Esophagus mucosa (tissue), 1 donor: ENCODE measurements at places on chromosomes 12 and 14. TPM values are rescaled to one million over a fixed set of nuclear protein-coding genes. Genes with fewer than 3 reads are reported as not detected.

The VRK1 gene
- total RNA-seq: 12.6 TPM

The IGFBP6 gene
- total RNA-seq: 50.5 TPM

The CLEC7A gene
- 22.3 TPM for total RNA-seq

- peak; percentile 32 for ATAC-seq
Measured at GRCh38 chr14:77613201-77613600, 3.2 kb downstream of the SPTLC2 start.

- ATAC-seq: no peak
Measured at GRCh38 chr14:92417759-92418158, 94.8 kb downstream of the SLC24A4 start.

DNA sequence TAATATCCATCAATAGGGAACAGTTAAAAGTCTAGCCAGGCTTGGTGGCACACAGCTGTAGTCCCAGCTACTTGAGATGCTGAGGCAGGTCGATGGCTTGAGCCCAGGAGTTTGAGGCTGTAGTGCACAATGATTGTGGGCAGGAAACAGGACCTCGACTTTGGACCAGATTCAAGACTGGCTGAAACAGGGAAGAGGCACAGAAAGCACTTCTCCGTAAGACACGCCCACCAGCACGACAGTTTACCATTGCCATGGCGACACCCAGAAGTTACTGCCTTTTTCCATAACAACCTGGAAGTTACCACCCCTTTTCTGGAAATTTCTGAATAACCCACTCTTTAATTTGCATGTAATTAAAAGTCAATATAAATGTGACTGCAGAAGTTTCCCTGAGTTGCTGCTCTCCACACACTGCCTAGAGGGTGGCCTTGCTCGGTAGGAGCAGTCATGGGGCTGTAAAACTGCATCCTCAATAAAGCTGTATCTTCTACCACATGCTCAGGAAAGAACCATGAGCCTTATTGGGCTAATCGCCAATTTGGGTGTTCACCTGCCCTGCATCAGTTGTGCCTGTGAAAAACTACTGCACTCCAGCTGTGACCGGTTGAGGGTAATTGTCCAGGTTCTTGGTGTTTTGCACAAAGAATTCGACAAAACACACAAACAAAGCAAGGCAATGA is 4.6 kb upstream of the LRRC23 start:
- no peak for ATAC-seq

- ATAC-seq: no peak
Measured at GRCh38 chr12:27614866-27615265, 81.4 kb upstream of the REP15 start.

The RBP5 gene
- total RNA-seq: 0.76 TPM

The TRMT5 gene
- 9.6 TPM for total RNA-seq

DNA sequence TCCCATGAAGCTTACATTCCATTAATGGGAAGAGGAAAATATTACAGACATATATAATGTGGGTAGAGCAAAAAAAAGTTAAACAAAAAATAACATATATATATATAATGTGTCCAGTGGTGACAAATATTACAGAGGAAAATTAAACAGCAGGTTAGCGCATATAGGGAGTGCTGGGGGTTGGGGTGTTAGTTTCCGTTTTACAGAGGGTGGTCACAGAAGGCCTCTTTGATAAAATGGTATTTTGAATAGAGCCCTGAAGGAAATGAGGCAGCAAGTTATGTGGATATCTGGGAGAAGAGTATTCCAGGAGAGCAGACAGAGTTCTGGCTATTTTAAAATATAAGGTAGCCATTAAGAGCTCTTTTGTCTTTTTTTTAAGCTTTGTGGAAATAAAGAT is 73.2 kb downstream of the DCAF5 start:
- no peak for ATAC-seq

The IQSEC3 gene
- total RNA-seq: 0.28 TPM

The SSTR1 gene
- 0.08 TPM for total RNA-seq

DNA sequence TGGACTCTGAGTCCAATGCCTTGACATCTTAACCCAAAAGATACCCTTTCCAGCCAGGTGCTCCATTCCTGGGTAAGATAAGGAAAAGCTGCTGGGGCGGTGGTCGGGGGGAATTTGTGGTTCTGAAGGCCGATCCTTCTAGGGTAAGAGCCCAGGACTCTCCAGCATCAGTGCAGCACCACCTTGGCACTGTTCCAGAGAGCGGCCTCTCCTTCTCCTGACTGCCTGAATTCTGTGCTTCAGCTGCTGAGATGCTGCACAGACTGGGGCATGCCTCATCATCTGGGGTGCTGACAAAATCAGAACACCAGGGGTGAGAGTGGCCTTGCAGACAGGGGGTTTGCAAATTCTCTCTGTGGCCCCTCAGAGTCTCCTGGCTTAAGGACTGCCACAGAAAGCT is 87.5 kb downstream of the SPTB start:
- ATAC-seq: no peak

DNA sequence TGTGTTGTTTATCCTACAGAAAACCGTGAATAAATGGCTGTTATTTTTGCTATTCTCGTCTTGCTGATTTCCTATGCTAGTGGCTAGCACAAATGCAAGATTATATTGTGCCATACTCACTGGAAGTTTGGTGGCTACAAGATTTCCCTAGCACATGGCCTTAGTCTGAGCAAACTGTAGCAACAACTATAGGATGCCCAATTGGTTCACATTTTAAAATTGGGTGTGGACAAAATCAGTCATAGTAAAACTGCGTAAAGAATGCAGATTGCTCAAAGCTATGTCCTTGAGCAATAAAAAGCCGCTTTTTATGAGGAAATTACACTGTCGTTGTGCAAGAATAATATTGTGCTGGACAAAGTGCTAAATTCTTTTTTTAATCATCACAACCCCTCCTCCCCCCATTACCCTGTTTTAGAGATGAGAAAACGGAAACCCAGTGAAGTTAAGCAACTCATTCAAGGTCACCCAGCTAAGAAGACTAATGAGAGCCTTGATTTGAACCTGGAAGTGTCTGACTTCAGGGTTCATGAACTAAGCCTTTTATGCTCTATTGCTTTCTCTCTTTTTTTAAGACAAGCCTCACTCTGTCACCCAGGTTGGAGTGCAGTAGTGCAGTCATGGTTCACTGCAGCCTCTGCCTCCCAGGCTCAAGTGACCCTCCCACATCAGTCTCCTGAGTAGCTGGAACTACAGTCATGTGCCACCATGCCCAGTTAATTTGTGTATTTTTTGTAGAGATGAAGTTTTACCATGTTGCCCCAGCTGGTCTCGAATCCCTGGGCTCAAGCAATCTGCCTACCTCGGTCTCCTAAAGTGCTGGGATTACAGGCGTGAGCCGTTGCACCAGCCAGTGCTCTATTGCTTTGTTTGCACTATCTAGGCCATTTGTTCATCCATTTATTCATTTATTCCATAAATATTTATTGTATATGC is 73.6 kb downstream of the SRGAP1 start:
- peak; percentile 89 for ATAC-seq

GRCh38 chr12:108117163-108117849 is 11.8 kb upstream of the WSCD2 start:
- peak; percentile 91 for ATAC-seq

The MAPK1IP1L gene
- 58.4 TPM for total RNA-seq

GRCh38 chr12:65881348-65881961 is 57.2 kb downstream of the HMGA2 start:
- ATAC-seq: no peak

The FBLN5 gene
- 2.8 TPM for total RNA-seq

GRCh38 chr12:128856035-128856790 is 2.9 kb downstream of the GLT1D1 start:
- no peak for ATAC-seq

The LETMD1 gene
- total RNA-seq: 32.8 TPM

DNA sequence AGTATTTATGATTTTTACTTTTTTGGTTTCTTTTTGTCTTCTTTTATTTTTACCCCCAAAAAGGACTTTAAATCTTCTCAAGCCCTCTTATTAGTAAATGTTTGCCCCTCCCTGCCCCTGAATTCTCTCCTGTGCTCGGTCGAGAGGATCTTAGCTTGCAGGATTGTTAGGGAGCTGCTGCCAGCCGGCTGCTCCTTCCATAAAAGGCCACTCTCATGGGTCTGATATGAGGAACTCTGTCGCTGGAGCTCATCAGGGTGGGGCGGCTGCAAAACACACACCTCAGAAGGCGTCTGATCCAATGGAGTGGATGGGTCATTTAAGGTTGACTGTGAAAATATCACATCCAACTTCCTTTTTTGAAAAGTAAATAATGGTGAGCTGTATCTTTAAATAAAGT is 8.5 kb downstream of the LTBR start:
- peak; percentile 60 for ATAC-seq

DNA sequence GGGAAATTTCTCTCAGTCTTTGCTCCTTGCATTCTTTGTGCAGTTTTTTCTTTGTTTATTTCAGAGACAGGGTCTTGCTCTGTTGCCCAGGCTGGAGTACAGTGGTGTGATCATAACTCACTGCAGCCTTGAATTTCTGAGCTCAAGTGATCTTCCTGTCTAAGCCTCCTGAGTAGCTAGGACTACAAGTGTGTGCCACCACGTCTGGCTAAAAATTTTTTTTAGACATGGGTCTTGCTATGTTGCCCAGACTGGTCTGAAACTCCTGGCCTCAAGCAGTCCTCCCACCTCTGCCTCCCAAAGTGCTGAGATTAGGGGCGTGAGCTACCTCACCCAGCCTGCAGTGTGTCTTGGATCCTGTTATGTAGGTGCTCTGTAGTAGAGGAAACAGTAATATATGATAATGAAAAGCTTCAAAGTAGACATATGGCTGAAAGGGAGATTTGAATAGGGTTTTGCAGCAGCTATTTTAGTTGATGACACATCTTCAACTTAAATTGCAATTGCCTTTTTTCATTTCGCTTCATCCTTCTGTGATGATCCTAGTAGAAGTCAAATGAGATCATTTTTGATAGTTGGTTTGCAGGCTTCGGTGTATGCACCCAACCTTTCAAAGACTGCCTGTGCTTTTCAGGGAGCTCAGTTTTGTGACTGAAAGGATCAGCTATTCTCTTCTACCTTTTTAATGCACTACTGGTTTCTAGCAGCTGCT is 75.4 kb downstream of the FUT8 start:
- no peak for ATAC-seq

DNA sequence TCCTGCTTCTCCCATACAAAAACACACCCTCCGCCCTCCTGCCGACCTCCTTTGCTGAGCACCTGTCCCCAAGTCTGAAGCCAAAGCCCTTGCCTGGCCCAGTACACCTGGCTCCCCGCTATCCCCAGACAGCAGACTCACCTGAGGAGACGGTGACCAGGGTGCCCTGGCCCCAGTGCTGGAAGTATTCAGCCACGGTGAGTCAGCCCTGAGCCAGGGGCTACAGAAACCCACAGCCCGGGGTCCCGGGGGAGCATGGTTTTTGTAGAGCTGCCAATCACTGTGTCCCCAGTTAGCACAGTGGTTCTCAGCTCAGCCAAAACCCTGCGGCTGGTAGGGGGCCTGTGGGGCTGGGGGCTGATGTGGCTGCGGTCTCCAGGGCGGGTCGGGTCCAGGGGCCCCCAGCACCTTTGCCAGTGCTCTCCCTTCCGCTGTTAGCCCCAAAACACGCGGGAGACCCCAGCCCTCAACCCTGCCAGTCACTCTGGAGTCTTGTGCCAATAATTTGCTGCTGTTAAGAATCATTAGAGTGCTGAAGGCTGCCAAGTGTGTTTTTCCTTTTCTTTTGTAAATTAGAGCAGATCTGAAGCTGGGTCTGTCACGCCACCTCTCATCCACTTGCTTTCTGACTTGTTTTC is 339.0 kb downstream of the TMEM121 start:
- ATAC-seq: no peak

The NR1H4 gene
- total RNA-seq: not detected

GRCh38 chr12:65822732-65823512 is 1.4 kb upstream of the HMGA2 start:
- no peak for ATAC-seq

DNA sequence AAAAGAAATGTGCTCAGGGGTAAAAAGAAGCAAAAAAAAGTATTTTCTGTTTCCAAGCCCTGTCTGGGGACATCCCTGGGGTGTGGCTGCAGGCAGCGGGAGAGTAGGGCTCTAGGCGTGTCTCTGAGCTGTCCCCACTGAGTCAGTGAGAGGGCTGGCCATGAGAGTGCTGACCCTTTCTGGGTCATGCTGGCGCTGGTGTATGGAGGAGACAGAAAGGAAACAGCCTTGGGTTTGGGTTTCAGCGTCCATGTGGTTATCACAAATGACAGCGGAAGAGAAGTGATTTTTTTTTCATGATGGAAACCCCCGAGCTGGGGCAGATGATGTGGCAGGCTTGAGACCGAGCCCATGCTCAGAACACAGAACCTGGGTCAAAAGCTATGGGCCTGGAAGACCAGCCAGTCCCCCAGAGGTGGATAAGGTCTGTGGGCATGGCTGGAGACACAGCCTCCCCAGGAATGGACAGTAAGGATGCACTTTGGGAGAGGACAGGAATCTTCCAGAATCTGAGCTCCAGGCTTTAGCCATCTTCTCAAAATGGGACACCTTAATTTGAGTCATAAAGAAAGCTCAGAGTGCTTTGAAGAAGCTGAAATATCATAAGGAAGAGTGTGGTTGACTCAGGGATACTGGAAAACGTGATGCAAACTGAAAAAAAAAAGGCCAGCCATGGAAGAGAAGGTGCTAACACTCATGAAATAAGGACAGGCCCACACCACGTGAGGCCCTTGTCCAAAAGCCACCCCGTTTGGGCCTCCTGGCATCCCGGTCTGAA is 36.2 kb downstream of the SYNE3 start:
- peak; percentile 42 for ATAC-seq

The TUNAR gene
- not detected for total RNA-seq

The IAPP gene
- not detected for total RNA-seq

DNA sequence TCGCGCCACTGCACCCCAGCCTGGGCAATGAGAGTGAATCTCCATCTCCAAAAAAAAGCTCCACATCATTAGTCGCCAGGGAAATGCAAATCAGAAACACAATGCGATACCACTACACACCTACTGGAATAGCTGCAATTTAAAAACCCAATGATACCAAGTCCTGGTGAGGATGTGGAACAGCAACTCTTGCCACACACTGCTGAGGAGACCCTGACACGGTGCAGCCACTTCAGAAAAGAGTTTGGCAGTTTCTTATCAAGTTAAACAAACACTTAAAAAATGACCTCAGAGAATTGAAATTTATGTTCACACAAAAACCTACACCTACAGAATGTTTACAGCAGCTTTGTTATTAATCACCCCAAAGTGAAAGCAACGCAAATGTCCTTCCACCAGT is 12.1 kb downstream of the P2RX2 start:
- ATAC-seq: no peak

GRCh38 chr14:66081594-66082376 is 404.4 kb upstream of the CCDC196 start:
- peak; percentile 22 for ATAC-seq

DNA sequence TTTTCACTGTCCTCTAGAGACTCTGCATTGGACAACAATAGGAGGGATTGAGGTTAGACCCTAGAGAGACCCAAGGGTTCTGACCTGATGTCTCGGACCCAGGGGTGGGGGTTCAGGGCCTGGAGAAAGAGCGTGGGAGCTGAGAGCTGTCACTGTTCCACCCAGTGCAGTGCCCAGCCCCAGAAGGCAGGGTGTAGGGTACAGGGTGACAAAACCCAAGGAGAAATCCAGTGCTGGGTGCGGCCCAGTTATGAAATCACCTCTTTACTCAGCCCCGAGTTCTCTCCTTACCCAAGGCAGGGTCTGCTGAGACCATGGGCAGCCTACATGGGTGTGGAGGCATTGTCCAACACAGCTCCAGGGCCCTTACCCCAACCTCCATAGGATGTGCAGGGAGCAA is 2.6 kb downstream of the AQP2 start:
- ATAC-seq: peak; percentile 63

GRCh38 chr12:120466560-120467315 is 2.8 kb downstream of the SRSF9 start:
- no peak for ATAC-seq

The GOLGA5 gene
- total RNA-seq: 24.9 TPM

The YBX3 gene
- 394 TPM for total RNA-seq
